ENCODE measurements at places on chromosomes 5 and 9.
A peak's percentile ranks its signal among the peaks of the same experiment; 100 is the strongest.

DNA sequence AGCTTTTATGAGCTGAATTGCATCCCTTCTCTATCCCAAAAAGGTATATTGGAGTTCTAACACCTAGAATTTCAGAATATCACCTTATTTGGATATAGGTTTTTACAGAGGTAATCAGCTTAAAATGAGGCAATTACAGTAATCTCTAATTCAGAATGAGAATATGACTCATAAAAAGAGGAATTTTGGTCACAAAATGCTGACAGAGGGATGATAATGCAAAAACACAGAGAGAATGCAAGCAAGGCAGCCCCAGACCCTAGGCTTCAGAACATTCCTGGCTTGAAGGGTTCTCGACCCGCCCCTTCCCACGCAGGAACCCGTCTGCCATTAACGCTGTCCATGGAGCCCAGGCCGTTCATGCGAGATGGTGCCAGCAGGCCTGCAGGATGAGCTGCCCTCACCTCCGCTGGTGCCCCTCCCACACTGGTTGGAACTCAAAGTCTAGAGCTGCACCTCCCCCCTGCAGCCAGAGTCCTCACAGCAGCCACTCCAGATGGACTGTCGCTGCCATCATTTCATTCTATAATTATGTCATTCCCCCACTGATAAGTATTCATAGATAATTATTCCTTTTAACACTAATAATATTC is 1173.4 kb upstream of the ACO1 start:
- no peak for DNase-seq

- DNase-seq = no peak
Observed at GRCh38 chr9:7209016-7209715, 451.4 kb downstream of the KDM4C start.

DNA sequence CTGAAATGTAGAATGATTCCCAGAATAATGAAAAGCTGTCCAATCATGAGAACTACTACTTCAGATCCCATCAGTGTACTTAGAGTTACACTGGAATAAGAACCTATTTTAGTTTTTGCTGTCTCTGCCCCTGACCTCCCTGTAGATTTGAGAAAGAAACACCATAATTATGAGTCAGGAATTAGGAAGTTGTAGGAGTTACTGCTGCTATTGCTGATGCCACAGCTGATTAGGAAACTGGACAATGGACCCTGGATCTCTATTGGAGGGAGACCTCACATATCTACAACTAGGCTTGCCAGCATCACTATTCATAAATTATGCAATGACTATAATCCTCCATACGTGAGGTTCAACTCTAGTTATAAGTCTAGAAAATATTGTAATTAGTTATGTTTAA is 48.8 kb upstream of the EDIL3 start:
- no peak for DNase-seq

DNA sequence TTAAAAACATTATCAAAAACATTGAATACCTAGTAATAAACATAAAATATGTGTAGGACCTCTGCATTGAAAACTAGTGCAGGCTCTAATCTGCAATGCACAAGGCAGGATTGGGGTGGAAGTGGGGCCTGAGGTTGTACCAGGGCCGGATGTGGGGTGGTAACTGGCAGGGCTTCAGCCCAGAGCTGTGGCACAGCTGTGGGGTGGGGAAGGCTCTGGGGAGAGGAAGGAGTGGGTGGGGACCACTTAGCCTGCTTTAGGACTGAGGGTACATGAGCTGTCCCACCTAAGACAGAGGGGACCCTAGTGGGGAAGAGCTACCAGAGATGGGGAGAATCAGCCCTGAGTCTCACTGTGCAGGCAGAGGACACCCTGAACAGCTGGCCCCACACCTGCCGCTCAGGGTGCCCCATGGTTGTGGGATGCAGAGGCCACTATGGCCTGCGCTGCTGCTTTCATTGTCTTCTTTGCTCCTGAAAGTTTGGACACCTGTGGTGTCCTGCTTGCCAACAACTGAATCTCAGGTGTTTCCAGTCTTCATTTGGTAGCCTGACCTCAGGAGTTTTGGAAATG is 311.4 kb downstream of the TLE4 start:
- DNase-seq = peak; percentile 25

GRCh38 chr5:54895816-54896341 is 89.5 kb downstream of the ESM1 start:
- no peak for DNase-seq

- DNase-seq = no peak
Observed at GRCh38 chr5:77449981-77450380, 42.1 kb downstream of the WDR41 start.

DNA sequence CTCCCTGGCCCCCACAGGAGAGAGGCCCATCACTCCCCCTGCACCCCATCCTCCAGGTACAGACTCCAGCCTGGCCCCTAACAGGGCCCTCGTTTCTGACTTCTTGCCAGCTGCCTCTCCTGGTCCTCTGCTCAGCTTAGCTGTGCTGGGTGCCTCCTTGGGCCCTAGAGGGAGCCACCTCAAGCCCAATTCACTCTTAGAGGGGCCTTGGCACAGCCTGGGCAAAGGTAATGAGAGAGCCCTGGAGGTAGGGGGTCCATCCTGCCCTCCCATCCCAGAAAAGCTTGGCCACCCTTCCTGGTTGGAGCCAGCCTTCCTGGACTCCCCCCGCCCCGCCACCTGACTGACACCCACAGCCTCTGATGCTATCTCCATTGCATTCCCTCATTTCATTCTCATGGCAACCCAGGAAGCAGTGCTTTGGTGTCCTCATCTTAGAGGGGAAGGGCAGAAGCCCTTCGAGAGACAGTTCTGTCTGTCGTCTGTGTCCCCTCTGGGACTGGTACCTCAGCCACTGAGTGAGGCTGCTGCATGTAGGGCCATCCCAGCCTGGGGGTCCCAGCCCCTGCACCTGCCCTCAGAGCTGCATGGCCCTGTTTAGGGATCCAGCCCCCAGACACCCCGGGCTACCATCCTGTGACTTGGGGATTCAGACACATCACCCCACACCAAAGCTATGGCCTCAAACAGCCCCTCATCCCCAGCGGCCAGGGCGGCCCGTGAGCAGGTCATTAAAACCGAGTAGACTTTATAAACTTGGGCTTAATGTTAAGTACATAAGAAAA is 95.5 kb downstream of the BARX1 start:
- DNase-seq = no peak

- no peak for DNase-seq
Observed at GRCh38 chr9:108133680-108134079, 644.1 kb upstream of the KLF4 start.

DNA sequence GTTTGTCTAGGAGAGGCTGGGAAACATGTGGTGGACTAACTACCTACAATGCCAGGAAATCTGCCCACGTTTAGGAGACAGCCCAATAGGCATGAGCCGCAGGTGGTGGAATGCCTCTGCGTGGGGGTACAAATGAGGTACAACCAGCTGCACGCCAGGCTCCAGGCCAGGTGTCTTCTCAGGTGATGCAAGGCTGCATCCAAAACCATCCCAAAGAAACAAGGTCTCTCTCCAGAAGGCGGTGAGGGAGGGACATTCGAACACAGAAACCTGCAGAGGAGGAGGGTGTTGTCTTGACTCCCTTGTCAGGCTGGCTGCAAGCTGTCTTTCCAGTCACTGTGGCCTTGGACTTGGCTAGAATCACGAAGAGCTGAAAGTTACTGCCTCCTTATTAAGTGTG is 11.6 kb downstream of the ANKH start:
- DNase-seq = no peak

GRCh38 chr5:179298181-179298993 is 46.9 kb downstream of the ADAMTS2 start:
- DNase-seq = no peak

GRCh38 chr9:122221183-122221811 is 7.5 kb downstream of the LHX6 start:
- DNase-seq = no peak

- DNase-seq = no peak
Observed at GRCh38 chr9:129164246-129164930, 13.7 kb downstream of the IER5L start.

GRCh38 chr9:125659954-125660353 is 47.1 kb downstream of the MAPKAP1 start:
- DNase-seq = no peak
